Activated CD4-positive, alpha-beta T cell treated with anti-CD3 and anti-CD28 coated beads for 36 hours (primary cell): ENCODE measurements at places on chromosomes 2 and 18. TPM values are rescaled to one million over a fixed set of nuclear protein-coding genes. Genes with fewer than 3 reads are reported as not detected.

Gene CPO
- not detected for total RNA-seq

Gene ECEL1
- 0.23 TPM for total RNA-seq

Gene ZAP70
- total RNA-seq = 153 TPM

Gene COL5A2
- total RNA-seq = 0.32 TPM

Gene EVX2
- total RNA-seq = not detected

Gene DNAH7
- total RNA-seq = not detected

Gene UGT1A10
- total RNA-seq = not detected

Gene FAM110C
- total RNA-seq = 0.96 TPM

Gene FAM228A
- total RNA-seq = 0.28 TPM

Gene ALPG
- total RNA-seq = not detected

Gene BCL11A
- total RNA-seq = 0.98 TPM

Gene LYG1
- 0.86 TPM for total RNA-seq

Gene CCDC74A
- total RNA-seq = 3.5 TPM

Gene EVA1A
- total RNA-seq = 0.11 TPM

Gene NEU4
- 0.76 TPM for total RNA-seq

Gene CAPN14
- total RNA-seq = 0.64 TPM

Gene SLC40A1
- total RNA-seq = 4.2 TPM

Gene SERPINB4
- not detected for total RNA-seq

Gene MYO1B
- 29.7 TPM for total RNA-seq

Gene DPP10
- not detected for total RNA-seq

Gene ZNF512
- 34.5 TPM for total RNA-seq

Gene ABCB11
- not detected for total RNA-seq

Gene CTLA4
- 127 TPM for total RNA-seq

Gene SYT4
- total RNA-seq = not detected

Gene NT5DC4
- total RNA-seq = not detected

Gene UGT1A4
- total RNA-seq = not detected

Gene PDCD1
- 37.2 TPM for total RNA-seq

Gene KIAA2012
- total RNA-seq = not detected

Gene ASB18
- total RNA-seq = not detected

Gene REG3A
- not detected for total RNA-seq

Gene COL3A1
- 0.12 TPM for total RNA-seq

Gene FBLN7
- 40.6 TPM for total RNA-seq

Gene IL36A
- not detected for total RNA-seq

Gene NAT8
- total RNA-seq = not detected

Gene PARD6G
- not detected for total RNA-seq

Gene AOX1
- 0.82 TPM for total RNA-seq

Gene DNAJC5G
- not detected for total RNA-seq

Gene SATB2
- total RNA-seq = 0.21 TPM

Gene NPHP1
- total RNA-seq = 2.8 TPM

Gene ATAD2B
- total RNA-seq = 10.9 TPM

Gene TFCP2L1
- total RNA-seq = 0.05 TPM

Gene CTIF
- 5.3 TPM for total RNA-seq

Gene DQX1
- total RNA-seq = 0.40 TPM

Gene SCRN3
- total RNA-seq = 12.7 TPM

Gene ALPP
- total RNA-seq = not detected

Gene ABCG8
- not detected for total RNA-seq

Gene ASXL3
- not detected for total RNA-seq

Gene CCDC178
- total RNA-seq = not detected

Gene TMEM169
- total RNA-seq = 1.6 TPM

Gene NCOA1
- 20.6 TPM for total RNA-seq

Gene ALK
- total RNA-seq = not detected

Gene RAPGEF4
- 0.50 TPM for total RNA-seq

Gene COBLL1
- total RNA-seq = not detected

Gene ADD2
- total RNA-seq = 26.9 TPM

Gene SEMA4F
- 7.4 TPM for total RNA-seq

Gene SLC11A1
- 0.09 TPM for total RNA-seq

Gene COL4A4
- total RNA-seq = not detected

Gene MCEE
- total RNA-seq = 13.6 TPM

Gene KCNE4
- total RNA-seq = not detected
